ENCODE measurements at places on chromosomes 1 and 21.

GRCh38 chr1:65002508-65003315 lies 36.4 kb upstream of the JAK1 start:
- peak; percentile 27 for DNase-seq

GRCh38 chr1:208641579-208642280 lies 397.5 kb upstream of the PLXNA2 start:
- no peak for DNase-seq

DNA sequence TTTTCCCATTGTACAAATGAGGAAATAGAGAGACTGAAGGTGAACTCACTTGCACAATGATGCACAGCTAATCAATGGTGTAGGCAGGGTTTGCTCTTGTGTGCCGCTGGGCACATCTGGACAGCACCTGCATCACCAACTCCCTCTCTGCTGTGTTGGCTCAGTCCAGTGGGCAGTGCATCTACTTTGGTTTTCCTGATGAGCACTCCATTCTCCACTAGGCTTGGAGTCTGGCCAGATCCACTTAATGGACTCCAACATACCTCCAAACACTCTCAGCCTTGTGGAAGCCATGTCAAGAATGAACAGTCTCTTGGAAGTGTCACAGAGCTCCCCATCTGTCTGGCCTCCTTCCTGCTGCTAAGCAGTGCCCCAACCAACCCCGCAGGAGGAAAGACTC lies 152.2 kb downstream of the HIVEP3 start:
- no peak for DNase-seq

DNA sequence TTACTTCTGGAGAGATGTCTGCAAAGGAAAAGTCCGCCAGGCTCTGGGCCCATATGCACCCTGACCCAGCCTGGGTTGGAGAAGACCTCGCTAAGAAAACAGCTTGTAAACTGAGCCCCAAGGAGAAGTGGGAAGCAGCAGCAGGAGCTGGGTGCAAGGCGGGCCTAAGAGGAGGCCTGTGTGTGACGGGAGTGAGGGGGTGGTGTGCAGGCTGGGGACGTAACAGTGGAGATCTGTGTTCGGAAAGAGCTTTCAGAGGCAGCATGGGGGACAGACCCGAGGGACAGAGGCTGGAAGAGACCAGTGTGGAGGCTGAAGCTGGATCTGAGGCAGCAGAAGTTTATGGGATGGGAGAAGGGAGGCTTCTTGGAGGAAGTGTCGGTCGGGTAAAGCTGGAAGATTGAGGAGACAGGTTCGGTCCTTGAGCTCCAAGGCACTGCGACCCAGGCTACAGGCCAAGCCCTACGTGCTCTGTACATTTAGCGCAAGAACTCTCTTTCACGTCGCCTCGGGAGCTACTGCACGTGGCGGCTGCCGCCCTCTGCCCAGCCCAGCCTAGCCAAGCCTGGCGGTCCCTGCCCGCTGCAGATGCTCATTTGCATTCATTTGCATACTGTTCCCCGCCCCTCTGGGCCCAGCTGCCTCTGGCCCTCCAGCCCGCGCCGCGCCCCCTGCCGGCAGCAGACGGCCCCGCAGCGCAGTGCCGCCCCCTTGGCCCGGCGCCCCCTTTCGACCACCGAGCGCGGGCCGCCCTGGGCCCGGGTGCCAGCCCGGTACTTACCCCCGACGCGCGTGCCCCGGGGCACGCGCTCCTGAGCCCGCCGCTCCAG lies 6.3 kb downstream of the HPCA start:
- no peak for DNase-seq

DNA sequence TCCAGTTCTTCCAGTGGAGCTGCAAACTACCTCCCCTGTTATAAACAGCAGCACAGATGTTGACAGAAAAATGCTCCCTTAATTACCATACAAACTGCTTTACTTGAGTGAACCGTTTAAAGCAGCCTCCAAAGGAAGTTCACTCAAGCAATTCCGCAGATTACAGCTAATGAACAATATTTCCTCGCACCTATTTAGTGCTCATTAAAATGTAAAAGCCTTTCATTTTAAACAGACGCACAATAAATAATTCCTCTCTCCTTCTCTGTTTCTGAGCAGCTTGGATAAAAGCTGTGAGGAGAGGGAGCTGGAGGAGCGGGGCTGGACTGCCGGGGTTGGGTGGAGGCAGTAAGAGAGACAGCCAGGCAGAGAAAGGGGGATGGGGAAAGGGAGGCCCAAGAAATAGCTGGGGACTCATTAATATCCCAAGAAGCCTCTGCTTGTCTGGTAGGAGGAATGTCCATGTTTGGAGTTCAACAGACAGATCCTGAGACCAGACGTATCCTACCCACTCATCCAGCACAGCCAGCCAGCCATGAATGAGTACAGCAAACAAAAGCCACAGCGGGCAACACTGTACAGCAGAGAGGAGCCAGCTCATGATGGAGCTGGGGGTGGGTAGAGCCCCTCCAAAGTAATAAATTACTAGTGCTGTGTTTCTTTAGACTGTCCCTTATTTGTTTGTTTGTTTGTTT lies 227.7 kb downstream of the GPATCH2 start:
- no peak for DNase-seq

- no peak for DNase-seq
Measured at GRCh38 chr1:61053712-61054600, 28.4 kb upstream of the NFIA start.

GRCh38 chr1:37096523-37096922 lies 62.2 kb upstream of the GRIK3 start:
- no peak for DNase-seq

DNA sequence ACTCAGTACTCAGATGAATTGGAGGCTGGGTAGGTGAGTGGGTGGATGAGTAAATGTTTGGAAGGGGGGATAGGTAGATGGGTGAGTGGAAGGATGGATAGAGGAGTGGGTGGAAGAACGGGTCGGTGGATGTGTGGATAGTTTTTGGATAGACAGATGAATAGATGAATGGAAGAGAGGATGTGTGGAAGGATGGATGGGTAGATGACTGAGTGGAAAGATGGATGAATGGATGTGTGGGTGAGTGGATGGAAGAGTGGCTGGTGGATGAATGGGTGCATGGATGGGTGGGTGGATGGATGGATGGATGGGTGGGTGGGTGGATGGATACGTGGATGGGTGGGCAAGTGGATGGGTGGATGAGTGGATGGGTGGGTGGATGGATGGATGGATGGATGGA lies 3.7 kb downstream of the SLC45A1 start:
- no peak for DNase-seq

- no peak for DNase-seq
Measured at GRCh38 chr1:214446772-214447556, 104.4 kb downstream of the PTPN14 start.

DNA sequence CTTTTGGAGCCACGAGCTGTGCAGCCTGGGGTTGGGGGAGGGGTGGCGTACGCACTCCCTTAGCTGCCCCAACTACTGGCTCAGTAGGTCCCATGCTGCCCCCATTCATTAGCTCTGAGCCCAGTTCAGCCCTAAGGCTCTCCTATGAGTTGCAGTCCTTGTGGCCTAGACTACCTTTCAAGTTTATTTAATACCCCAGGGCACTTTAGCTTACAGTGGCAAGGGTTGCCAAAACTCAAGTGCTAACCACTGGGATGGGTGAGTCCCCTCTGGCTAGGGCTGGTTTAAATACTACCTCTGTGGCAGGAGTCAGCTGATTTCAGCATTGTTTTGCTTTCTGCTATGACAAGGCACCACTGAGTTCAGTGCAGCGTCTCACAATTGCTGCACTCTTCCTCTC lies 118.2 kb downstream of the ODF2L start:
- DNase-seq: no peak

GRCh38 chr1:217333939-217334338 lies 297.0 kb downstream of the GPATCH2 start:
- DNase-seq: no peak

GRCh38 chr1:17081439-17081838 lies 27.6 kb upstream of the SDHB start:
- no peak for DNase-seq

GRCh38 chr1:106677721-106678120 lies 378.8 kb upstream of the PRMT6 start:
- DNase-seq: no peak

- no peak for DNase-seq
Measured at GRCh38 chr1:213273546-213273945, 222.5 kb downstream of the RPS6KC1 start.

- no peak for DNase-seq
Measured at GRCh38 chr21:45996311-45997204, 15.0 kb downstream of the COL6A1 start.

GRCh38 chr1:203567596-203567995 lies 59.0 kb upstream of the ATP2B4 start:
- no peak for DNase-seq

- no peak for DNase-seq
Measured at GRCh38 chr1:70864302-70864701, 183.3 kb downstream of the PTGER3 start.

DNA sequence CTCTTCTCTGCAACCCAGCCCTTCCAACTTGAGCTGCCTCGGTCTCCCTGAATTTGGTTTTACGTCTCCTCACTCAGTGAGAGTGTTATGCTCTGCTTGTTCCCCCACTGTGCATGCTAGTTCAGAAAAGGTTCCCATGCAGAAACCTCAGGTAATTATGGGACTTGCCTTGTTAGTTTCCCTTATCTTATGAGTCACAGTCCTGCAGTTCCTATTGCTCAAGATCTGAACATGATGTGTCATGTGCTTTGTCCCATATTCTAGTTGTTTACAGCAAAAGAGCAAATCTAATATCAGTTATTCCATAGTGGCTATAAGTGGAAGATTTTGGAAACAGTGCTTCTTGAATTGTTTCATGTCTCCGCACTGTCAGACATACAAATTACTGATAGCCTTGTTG lies 74.4 kb downstream of the DUSP10 start:
- no peak for DNase-seq

- DNase-seq: no peak
Measured at GRCh38 chr21:44785620-44786335, 15.8 kb downstream of the UBE2G2 start.

DNA sequence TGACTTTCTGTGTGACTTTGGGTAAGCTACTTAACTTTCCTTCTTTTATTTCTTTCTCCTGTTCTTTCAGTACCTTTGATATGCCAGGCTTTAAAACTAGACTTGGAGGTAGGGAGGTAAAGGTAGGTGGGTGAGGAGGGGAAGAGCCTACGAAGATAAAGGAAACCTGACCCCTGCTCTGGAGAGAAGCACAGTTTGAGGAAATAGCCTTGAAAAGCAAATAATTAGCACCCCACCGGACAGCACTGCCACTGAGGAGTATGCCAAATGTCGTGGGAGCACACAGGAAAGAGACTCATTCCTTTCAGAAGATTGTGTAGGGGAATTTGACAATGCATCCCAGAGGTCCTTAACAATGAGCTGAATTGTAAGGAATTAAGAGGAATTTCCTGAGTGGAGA lies 65.2 kb upstream of the SPAG17 start:
- no peak for DNase-seq

- DNase-seq: no peak
Measured at GRCh38 chr1:8390707-8391106, 72.8 kb downstream of the SLC45A1 start.

DNA sequence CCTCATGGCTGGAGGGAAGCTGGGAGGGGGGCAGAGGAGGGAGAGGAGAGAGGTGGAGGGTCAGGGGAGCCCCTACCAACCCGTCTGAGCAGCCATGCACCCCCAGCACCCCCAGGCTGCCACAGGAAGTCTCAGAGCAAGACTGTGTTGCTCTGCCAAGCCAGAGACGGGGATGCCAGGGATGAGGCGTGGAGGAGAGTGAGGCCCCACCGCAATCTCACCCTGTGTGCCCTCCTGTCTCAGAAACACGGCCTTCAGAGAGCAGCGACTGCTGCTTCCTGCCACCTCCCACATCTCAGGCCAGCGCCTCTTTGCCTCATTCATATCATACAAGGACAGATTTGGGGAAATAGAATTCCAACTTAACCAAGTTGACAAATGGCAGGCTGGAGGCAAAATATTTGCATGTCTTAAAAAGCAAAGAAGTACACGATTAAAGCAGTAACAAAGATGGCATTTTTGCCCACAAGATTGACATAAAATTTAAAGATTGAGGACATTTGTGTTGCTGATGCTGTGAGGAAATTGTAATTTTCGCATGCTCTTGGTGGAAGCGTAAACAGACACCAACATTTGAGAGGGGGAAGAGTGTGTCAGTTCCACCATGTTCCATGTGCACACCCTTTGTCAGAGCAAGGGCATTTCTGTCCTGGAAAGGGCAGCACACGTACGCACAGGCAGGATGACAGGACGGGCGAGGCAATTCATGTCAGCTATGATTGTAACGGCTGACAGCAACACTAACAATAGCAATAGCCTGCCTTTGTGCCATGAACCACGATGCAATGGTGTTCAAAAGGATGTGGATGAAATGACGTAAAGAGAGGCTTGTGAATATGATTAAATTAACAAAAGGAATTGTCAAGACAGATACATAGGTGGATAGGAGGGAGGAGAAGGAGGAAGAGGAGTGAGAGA lies 59.0 kb upstream of the BACE2 start:
- no peak for DNase-seq

DNA sequence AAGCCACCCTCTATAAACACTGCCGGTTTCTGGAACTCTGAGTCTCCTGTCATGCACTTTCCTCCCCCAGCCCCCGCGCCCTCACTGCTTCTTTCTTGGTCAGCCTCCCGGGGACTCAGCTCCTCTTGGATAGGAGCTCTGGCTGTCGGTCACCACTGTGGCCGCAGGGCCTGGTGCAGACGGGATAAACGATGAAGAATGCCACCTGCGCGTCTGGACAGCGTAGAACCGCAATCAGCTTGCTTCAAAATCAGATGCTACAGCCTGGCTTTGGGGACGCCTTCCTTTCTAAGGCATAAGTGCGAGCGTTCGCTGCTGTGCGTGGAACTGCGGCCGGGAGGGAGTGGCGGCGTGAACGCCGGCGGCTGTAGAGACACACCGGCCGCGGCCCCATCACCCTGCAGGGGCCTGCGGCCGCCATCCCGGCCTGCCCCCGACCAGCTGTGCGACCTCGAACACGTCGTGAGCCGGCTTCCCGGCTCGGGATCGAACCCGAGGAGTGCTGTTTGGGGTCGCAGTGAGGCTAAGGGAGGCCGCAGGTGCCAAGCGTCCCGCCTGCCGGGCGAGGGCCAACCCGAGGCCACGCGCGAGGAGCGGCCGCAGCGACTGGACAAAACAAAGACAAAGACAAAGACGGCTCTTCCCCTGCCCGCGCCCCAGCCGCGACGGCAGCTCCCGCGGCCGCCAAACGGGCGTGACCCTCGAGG lies 688 bp downstream of the PTTG1IP start:
- no peak for DNase-seq

DNA sequence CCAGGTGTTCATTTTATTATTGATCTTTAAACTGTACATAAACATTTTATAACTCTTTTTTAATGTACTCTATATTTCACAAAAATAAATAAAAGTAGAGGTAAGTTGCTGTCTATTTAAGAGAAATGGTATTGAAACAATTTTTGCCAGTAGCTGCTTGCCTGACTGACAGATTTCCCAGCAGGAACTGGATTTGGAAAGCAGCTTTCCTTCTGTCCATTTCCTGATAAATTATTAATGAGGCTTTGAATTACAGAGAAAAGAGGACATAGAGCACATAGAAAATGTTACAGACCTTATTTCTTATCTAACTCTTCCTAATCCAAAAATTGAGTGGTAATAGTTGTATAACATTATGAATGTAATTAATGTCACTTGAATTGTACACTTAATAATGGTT lies 79.7 kb upstream of the BCL10 start:
- DNase-seq: no peak

- DNase-seq: no peak
Measured at GRCh38 chr1:211650904-211651303, 24.5 kb downstream of the NEK2 start.
